ENCODE measurements at places on chromosomes 6 and 20.

DNA sequence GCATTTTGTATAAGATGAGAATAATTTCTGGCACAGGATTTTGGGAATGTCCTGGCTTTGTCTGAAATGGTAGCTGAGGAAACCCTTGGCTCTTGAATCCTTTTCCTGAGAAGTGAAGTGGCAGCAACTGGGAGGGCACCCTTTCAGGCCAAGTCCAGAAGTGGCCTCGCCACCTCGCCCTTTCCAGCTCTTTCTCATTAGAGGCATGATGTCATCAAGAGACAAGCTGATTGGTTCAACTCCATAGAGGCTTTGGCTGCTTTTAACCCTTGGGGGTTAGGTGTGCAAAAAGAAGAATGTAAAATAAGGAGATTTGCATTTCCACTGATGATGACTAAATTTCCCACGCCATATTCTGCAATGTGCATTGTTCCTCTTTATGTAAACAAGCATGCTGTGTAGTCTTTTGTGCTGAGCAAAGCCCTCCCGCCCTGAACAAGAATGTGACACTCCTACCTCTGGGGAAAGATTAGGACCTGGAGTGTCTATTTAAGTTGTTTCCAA is 116.5 kb downstream of the TCP11 start:
- DNase-seq = no peak

DNA sequence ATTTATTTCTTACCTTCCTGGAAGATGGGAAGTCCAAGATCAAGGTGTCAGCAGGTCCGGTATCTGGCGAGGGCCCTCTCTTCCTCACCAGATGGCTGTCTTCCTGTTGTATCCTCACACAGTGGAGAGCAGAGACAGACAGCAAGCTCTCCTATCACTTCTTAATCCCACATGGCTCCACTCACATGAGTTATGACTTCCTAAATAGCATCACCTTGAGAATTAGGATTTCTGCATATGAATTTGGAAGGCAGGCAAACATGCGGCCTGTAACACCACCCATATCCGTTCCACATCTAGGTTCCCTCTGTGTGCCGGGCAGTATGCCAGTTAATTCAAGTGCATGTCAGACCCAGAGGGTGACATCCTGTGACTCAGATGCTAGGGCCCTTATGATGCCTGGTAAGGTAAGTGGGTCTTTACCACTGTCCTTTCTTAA is 2.1 kb downstream of the RAET1E start:
- DNase-seq = no peak

DNA sequence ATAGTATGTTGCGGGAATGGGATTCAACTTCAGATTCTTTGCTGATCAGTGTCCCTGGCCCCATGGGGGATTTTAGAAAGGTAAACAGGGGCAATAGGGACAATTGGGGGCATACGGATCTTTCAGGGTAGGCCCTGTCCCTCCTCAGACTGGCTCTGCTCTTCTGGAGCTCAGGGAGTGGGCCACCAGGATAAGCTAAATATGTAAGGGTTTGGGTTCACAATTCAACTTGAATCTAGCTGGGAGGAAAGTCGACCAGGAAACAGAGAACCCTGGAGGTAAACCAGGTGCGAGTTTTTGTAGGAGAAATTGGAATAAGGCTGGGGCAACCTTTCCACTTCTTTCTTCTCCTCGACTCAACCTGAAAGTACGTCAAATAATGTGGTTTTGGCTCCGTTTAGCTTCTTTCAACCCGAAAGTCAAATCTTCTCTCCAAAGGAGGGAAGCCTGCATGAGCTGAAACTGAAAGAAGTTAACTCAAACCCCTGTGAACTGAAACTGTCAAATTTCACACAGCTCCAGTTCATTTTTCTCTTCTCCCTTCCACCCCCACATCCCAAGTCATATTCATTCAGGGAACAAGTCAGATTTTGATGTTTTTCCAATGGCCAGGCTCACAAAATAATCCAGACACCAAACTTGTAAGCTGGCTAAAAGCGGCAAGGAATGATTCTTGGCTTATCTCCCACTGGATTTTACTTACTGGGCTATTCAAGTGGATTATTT is 278.2 kb downstream of the CLIC5 start:
- no peak for DNase-seq

GRCh38 chr6:112176175-112176574 is 78.2 kb downstream of the LAMA4 start:
- no peak for DNase-seq

DNA sequence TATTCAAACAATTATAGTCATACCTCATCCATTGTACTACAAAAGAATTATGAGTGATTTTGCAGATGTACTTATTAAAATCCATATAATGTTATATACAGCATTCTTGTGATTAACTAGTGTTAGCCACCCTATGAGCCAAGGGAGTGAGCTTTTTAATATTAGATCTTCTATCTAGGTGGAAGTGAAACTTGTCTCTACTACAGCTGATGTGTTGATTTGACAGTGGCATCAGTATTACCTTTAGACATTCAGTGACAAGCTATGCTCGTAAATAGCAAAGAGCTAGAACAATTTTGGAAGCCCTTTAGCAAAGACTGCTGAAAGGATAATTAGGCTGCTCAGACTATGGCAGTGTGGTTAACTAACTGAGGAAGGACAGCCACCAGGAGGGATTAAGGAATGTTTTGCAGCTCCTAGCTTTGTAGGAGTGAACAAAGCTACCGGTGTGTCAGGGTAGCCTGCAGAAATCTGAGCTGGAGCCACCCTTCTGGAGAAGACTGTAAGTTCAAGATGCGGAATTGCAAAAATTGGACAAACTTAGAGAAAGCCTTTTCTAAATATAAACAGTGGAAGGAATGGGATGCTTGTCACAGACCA is 73.7 kb downstream of the AFG1L start:
- DNase-seq = no peak

DNA sequence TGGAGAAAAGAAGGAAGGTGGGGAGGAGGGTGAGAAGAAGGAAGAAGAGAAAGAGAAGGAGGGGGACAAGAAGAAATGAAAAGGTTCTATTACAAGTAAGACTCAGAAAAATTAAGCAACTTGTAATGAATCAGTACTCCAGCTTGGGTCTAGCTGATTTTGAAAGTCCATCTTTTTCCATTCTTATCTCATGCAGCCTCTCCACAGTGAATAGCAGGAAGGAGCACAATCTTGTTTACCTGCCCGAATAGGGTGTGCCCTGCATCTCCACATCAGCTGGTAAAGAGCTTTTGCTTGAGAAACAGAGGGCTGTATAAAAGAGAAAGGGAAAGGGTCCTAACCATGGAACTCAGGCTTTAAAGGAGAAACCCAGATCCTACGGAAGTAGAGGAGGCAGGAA is 348.8 kb downstream of the TPBG start:
- DNase-seq = no peak

- no peak for DNase-seq
Measured at GRCh38 chr6:21257125-21257524, 336.4 kb upstream of the SOX4 start.

GRCh38 chr20:51160821-51161220 is 137.9 kb upstream of the KCNG1 start:
- DNase-seq = no peak

GRCh38 chr6:31631681-31632278 is 11.3 kb downstream of the PRRC2A start:
- DNase-seq = no peak

- no peak for DNase-seq
Measured at GRCh38 chr20:33589059-33589458, 73.1 kb upstream of the C20orf144 start.

- no peak for DNase-seq
Measured at GRCh38 chr6:43405354-43405753, 22.0 kb upstream of the ABCC10 start.

DNA sequence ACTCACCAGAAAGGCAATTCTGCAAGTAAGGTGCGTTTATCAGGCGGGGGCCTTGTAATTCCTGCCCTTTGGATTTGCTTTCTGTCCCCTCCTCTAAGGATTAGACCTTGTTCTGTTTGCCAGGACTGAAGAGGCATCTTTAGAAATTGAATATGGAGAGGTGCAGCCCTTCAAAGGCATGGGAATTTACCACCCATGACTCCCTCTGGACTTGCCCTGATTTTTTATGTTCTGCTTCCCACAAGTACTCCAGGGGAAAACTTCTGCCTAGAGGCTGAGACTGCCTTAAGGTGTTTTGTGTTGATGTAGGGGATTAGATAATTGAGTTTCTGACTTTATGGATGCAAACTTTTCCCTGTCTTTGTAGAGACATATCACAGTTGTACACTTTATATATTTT is 30.2 kb downstream of the SYTL3 start:
- no peak for DNase-seq

- no peak for DNase-seq
Measured at GRCh38 chr20:24303393-24304170, 165.8 kb upstream of the SYNDIG1 start.

- no peak for DNase-seq
Measured at GRCh38 chr6:16760516-16761470, at the start of gene ATXN1. TSS of gene ATXN1 (minus strand) at chr6:16761460.

- no peak for DNase-seq
Measured at GRCh38 chr6:107618672-107619071, 128.8 kb downstream of the SOBP start.

GRCh38 chr6:150312395-150312794 is 56.4 kb upstream of the IYD start:
- no peak for DNase-seq

DNA sequence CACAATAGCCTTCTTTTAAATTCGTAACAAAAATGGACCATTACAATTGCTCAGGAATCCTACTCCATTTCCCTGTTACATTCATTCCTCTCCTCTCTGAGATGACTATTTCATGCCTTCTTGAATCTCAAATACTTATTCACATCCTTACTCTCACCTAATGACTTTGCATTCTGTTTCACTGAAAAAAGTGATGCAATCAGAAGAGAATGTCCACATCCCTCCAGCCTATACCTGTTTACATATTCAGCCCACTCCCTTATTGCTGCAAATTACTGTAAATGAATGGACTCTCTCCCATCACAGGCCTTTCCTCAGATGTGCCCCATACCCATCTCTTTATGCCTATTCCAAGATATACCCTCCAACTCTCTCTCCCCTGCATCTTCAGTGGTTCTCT is 8.6 kb downstream of the TAAR1 start:
- no peak for DNase-seq

- DNase-seq = peak; percentile 59
Measured at GRCh38 chr6:25053875-25054371, 118.2 kb upstream of the RIPOR2 start.

DNA sequence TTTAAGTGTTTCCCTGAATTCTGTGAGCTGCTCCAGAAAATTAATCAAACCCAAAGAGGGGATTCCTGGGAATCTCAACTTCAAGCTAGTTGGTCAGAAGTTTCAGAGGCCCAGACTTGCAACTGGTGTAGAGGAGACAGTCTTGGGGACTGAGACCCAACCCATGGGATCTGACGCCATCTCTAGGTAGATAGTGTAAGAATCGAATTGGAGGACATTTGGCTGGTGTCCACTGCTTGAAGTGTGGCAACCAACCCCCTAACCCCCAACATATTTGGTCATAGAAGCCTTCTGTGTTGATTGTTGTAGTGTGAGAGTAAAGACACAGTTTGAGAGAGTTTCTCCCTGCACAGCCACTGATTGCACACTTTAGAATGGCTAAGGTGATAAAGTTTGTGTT is 103.5 kb upstream of the CARMIL1 start:
- DNase-seq = no peak

DNA sequence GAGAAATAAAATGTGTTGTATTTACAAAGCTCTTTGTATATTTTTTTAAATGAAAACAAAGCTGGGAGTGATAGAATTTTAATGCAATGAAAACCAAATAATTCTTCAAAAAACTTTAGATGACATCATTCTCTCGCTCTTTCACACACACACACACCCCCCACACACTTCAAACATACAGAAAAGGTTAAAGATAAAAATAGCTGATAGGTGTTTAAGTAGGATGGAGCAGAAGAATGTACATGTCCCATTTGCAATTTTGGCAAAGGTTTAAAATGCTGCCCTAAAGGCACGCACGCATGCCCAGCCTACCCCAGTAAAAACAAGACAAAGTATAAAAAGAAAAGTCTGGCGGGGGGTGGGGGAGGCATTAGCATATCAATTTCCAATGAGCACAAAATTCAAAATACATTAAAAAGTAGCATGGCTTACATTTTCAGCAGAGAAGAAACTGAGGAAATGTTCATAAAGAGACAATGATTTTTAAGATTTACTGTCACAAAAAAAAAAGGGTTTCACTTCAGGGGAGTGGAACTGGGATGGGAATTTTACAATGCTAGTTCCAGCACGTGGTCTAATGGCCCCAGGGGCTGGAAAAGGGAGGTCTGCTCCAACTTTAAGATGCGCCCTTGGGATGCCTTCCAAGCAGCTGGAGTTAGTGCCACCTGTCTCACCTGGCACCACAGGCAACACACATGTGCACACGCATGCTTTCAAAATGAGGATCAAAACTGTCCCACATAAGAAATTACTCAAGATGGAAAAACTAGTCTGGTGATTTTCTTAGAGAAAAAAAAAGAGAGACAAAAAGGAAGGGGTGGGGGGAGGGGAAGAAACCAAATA is 55.1 kb upstream of the NFATC2 start:
- no peak for DNase-seq

- DNase-seq = no peak
Measured at GRCh38 chr20:53413186-53413631, 180.4 kb downstream of the ZNF217 start.

- no peak for DNase-seq
Measured at GRCh38 chr20:21623074-21623780, 82.2 kb upstream of the PAX1 start.

GRCh38 chr6:4647414-4648365 is 128.5 kb upstream of the CDYL start:
- DNase-seq = peak; percentile 24

DNA sequence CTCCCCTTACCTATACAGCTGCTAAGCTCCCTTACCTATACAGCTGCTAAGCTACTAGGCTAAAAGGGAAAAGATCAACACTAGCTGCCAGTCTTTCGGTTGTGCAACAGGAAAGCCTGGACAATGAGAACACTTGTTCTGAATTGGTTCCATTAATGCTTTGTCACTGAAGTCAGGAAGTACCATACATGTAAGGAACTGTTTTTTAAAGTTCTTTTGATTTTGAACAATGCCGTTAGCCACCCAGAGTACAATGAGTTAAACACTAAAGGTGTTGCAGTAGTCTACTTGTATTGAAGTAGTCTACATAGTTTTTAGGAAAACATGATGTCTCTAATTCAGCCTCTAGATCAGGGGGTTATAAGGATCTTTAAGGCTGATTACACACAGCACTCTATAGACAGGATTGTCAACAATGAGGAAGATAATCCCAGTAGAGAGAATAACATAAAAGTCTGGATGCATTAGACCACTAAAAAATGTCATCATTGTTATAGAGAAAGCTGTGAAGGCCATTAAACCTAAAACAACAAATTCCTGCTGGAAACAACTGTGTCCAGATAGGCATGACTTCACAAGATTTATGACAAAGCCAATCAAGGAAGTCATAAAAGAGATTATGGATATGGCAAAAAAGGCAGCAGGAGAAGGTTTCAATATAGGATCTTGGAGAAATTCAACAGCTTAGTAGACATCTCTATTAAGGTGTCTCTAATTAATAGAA is 306.3 kb downstream of the PHF3 start:
- DNase-seq = no peak
